ENCODE measurements at places on chromosomes 13 and 19.
A peak's percentile ranks its signal among the peaks of the same experiment; 100 is the strongest.

DNA sequence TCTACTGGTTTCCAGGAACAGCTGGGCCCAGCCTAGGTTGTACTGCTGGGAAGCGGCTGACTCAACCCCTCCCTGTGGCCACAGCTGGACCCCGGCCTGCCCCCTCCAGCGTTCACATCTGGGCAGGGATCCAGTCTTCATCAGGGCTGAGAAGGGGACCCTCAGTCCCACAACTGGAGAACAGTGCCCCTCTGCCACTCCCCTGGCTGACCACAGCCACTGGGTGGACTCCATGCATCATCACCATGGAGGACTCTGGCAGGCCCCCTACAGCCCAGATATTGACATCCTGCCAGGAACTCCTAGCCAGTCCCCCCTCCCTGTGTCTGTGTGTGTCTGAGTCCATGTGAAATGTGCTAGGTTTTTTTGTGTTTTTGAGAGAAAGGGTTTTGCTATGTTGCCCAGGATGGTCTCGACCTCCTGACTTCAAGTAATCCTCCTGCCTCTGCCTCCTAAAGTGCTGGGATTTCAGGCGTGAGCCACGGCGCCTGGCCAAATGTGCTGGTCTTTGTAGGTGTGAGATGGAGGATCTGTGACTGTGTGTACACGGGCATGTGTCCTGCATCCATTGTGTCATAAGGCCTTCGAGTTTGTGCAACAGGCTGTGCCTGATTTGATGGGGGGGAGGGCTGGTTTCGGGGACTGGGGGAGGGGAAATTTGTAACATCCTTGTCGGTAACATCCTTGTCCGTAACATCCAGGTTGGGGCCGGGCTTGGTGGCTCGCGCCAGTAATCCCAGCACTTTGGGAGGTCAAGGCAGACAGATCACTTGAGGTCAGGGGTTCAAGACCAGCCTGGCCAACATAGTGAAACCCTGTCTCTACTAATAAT lies 4.0 kb upstream of the HOOK2 start:
- peak; percentile 84 for DNase-seq

DNA sequence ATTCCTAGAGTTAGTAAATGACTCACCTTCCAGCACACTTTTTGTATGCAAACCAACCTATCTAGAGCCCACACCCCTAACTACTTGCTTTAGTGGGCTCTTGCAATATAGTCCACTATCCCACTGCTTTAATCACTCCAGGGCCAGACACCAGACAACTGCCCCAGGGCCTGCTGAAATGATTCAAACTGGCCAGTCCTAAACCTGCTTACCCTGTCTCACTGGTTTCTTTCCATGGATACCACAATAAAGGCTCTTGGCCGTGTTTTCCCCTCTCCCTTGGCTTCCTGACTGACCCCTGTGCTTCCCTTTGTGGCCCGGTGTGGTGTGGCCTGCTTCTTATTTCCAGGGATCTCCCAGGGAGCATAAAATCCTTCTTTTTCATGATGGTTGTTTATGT lies 14.6 kb downstream of the HS6ST3 start:
- no peak for DNase-seq

- peak; percentile 25 for DNase-seq
Observed at GRCh38 chr13:46179491-46179908, 2.5 kb downstream of the LCP1 start.

GRCh38 chr13:52737965-52738364 lies 1.7 kb downstream of the CNMD start:
- DNase-seq, result no peak

DNA sequence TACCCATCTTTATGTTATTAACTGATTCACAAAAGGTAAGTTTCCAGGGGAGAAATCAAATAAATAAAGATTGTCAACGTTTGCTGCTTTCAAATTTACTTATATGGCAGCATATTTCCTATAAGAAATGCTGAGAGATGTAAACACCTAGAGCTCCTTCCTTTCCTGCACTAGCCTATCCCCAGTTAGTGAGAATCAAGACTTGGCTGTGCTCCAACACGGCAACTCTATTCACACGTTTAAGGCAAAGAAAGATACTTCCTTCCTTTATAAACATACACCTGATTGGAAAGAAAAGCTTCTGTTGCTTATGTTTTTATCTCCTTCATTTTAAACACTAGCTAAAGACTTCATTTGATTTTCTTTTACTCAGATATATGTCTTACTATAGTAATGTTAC lies 107.0 kb downstream of the PCDH9 start:
- DNase-seq, result no peak

GRCh38 chr13:65011378-65011777 lies 2218.8 kb downstream of the PCDH9 start:
- no peak for DNase-seq

- no peak for DNase-seq
Observed at GRCh38 chr13:39567569-39567968, 35.4 kb downstream of the LHFPL6 start.

GRCh38 chr13:51844862-51845573 lies at the start of gene TMEM272:
TMEM272 (minus strand) TSS chr13:51845177; CDS start chr13:51838530, 6,647 bp downstream.
- peak; percentile 61 for DNase-seq

GRCh38 chr19:10631874-10632273 lies 6.5 kb downstream of the SLC44A2 start:
- DNase-seq, result peak; percentile 29

- DNase-seq, result no peak
Observed at GRCh38 chr13:110628477-110628793, 13.1 kb downstream of the NAXD start.

DNA sequence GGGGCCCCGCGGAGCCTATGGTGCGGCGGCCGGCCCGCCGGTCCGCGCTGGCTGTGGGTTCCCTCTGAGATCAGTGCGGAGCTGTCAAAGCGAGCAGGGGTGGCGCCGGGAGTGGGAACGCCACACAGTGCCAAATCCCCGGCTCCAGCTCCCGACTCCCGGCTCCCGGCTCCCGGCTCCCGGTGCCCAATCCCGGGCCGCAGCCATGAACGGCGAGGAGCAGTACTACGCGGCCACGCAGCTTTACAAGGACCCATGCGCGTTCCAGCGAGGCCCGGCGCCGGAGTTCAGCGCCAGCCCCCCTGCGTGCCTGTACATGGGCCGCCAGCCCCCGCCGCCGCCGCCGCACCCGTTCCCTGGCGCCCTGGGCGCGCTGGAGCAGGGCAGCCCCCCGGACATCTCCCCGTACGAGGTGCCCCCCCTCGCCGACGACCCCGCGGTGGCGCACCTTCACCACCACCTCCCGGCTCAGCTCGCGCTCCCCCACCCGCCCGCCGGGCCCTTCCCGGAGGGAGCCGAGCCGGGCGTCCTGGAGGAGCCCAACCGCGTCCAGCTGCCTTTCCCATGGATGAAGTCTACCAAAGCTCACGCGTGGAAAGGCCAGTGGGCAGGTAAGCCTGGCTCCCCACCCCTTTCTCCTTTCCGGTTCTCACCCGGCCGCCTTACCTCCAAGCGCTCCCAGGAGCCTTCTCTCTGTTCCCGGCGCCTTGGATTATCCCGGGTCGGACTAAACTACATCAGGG lies at the start of gene PDX1:
PDX1 (plus strand) TSS at position 67 of the 743 bp plus-strand sequence; CDS start at position 206, 139 bp downstream.
- DNase-seq, result peak; percentile 46

DNA sequence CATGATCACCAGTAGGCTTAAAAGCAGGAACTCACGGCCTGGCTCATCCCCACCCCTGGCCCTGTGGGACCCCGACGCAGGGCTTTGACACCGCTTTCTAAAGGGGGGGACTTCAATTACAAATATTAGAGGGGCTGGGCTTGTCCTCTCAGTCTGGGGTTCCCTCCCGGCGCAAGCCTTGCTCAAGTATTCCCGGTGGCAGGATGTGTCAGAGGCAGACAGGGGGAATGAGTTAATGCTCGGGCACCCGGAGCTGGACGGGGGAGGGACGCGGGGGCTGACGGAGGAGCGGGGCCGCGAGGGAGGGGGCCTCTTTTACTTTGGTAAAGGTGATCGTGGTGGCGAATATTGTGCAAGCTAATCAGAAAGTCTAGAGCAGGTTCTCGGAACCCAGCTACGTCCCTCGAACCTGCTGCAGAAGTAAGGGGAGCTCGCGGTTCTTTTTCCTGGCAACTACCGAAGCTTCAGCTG lies 1.1 kb downstream of the FGF14 start:
- DNase-seq, result peak; percentile 43

DNA sequence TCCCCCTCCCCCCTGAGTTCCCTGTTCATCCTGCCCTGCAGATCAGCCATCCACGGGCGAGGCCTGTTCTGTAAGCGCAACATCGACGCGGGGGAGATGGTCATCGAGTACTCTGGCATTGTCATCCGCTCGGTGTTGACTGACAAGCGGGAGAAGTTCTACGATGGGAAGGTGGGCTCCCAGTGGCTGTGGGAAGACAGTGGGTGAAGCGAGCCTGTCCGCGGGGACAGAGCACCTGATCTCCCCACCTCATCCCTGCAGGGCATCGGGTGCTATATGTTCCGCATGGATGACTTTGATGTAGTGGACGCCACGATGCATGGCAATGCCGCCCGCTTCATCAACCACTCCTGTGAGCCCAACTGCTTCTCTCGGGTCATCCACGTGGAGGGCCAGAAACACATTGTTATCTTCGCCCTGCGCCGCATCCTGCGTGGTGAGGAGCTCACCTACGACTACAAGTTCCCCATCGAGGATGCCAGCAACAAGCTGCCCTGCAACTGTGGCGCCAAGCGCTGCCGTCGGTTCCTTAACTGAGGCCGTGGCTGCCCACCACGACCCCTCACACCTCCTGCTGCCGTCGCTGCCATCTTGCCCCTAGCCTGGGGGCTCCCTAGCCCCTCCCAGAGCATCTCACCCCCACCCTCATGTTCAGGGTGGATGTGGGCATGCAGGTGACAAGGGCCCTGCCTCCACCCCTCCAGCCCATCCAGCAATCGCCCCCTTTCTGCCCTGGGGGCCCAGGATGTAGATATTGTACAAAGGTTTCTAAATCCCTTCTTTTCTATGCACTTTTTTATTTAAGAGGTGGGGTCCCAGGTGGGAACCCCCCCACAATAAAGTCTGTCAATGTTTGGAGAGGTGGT lies 4.0 kb downstream of the IGFLR1 start:
- no peak for DNase-seq

- no peak for DNase-seq
Observed at GRCh38 chr13:49652355-49653305, 24.3 kb downstream of the ARL11 start.

DNA sequence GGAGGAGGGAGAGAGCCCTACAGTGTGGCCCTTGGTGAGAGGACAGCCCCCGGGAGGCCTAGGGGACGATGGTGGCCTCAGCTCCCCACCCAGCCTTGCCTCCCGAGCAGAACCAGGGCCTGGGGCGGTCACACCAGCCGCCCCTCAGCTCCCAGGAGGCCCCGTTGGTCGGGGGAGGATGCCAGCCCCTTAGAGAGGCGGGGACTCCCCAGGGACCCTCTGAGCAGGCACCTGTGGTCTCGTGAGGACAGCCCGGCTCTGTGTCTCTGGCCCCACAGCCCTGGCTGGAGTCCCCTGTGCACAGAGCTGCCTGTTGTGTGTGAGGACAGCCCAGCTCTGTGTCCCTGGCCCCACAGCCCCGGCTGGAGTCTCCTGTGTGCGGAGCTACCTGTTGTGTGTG lies 158.8 kb downstream of the KDM4B start:
- no peak for DNase-seq

DNA sequence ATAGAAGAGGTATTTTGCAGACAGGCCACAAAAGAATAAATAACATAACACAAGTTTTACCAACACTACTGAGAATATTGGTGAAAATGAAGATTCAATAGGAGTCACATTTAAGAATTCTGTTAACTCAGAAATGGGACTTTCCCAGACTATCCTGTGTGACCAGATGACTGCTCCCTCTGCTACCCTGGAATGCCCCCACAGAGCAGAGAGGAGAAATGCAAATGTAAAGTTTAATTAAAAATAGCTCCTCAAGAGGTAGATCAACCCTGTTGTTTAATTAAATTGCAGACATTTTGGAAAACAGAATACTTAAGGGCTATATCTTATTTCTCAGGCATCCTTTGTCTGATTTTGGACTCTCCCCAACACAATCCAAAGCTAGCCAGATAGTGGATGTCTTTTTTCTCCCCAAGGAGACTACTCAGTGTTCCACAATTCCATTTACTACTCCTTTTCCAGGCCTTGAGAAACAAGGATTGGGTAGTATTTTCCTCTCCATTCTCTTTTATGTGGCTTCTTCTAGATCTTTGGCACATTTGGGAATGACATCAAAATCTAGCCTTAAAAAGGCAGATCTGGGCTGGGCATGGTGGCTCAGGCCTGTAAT lies 104.7 kb upstream of the TSC22D1 start:
- DNase-seq, result no peak

GRCh38 chr13:30026093-30026492 lies 175.7 kb upstream of the UBL3 start:
- no peak for DNase-seq

DNA sequence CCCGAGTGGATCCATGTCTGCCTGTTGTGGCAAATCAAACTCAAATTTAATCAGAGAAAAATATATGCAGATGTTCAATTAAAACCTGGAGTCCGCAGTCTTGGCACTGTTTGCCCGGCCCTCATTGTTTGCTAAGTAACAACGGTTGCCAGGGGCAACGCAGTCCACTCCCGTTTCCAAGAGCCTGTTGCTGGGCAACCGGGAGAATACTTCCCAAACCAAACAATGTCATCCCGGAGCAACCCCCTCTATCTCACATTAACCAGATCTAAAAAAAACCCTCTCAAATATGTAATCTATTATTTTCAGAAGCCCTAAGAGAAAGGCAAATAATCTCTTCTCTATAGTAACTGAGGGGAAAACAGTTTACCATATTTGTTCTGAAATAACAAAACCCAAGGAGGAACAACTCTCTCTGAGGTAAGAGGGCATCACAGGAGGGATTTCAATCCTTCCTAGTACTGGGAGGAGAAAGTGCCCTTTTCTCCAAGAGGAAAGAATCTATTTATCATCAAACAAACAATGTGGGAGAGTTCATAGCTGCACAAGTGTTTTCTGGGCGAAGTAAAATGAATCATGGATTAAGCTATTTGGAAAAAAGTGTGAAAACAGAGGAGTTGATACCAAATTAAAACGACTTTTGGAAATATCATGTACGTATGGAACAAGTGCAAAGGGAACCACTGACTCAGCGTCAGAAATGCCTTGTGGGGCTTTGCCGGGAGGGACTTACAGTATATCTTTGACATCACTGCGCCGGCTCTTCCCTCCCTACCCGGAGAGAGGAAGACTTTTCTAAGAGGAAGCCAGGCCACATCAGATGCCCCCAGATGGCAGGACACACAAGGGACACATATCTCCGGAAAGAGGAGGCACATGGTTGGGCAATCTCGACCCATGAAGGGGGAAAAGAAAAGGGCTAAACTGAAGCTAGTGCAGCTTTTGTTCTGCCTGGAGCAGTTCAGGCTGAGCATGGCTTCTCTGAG lies 43.3 kb downstream of the RFX2 start:
- peak; percentile 99 for DNase-seq

DNA sequence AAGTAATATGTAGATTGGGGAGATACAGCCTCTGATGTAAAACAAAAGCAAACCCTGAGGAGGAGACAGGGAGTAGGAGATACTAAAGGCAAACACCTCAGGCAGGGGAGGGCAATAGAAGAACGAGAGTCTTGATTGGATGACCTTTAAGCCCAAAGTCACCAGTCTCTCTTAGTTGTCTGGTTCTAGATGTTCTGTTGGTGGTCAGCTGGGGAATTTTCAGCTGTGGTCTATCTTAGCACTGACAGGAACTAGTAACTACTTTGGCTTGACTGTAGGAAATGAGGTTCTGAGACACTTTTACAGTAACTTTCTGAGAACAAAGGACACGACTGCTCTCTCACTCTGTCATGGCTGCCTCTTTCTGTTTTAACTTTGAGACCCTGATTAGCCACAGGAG lies 290.7 kb upstream of the MIR17HG start:
- DNase-seq, result no peak
